ENCODE measurements at places on chromosomes 4 and X. TPM values are rescaled to one million over a fixed set of nuclear protein-coding genes. Genes with fewer than 3 reads are reported as not detected.

- DNase-seq: peak; percentile 3
Observed at GRCh38 chrX:130725519-130725918, 177.5 kb downstream of the ENOX2 start.

GRCh38 chr4:128517739-128518510 lies 230.3 kb upstream of the PGRMC2 start:
- peak; percentile 91 for DNase-seq

Gene KLHL15
- total RNA-seq: 4.0 TPM

Gene HSFX2
- not detected for total RNA-seq

Data from bronchial epithelial cell (primary cell).